ENCODE measurements at places on chromosomes 16 and 17. TPM values are rescaled to one million over a fixed set of nuclear protein-coding genes. Genes with fewer than 3 reads are reported as not detected.
A peak's percentile ranks its signal among the peaks of the same experiment; 100 is the strongest.

- DNase-seq = no peak
Measured at GRCh38 chr17:42307362-42307927, 19.1 kb downstream of the STAT5A start.

- DNase-seq = no peak
Measured at GRCh38 chr16:17076092-17076754, 394.5 kb downstream of the XYLT1 start.

DNA sequence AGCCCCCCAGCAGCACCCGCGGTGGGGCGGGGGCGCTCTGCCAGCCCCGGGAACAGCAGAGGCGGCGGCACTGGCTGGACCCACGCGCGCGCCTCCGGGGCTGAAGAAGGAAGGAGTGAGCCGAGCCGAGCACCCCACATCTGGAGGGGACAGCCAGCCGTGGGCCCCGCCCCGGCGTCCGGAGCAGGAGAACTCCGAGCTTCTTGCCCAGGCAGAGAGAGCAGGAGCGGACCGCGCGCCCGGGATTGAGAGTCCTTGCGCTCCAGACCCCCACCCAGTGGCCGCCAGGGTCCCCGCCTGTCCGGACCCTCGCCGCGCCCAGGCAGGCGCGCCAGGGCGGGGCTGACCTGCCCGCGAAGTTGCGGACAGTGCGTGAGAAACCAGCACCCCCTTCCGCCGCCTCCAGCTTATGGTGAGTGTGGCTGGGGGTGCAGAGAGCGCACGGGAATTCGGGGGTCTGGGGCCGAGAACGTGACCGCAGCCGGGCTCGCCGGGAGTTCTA is 921.9 kb upstream of the EEF2KMT start:
- peak; percentile 73 for DNase-seq

Gene TBC1D3D
- 0.60 TPM for total RNA-seq

Gene ODAD4
- total RNA-seq = 4.5 TPM

Gene GPR139
- not detected for total RNA-seq
